ENCODE measurements at places on chromosomes 6 and 20.

DNA sequence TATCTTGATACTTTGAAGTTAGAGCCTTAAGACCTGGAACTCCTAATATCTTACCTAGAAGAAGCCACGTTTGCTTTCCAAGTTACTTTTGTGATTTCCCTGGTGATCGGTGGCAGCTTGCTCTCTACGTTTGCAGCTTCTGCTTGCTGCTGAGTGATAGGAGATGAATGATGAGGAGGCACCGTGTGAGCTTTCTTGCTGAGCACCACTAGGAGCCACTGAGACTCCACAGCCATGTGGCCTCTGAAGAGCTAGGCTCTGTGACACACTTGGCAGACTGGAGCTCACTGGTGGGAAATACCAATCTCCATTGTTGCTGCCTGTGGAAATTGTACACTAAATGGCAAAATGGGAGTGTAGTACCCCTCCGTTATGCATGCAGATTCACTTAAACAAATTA is 161.8 kb downstream of the IBTK start:
- no peak for DNase-seq

DNA sequence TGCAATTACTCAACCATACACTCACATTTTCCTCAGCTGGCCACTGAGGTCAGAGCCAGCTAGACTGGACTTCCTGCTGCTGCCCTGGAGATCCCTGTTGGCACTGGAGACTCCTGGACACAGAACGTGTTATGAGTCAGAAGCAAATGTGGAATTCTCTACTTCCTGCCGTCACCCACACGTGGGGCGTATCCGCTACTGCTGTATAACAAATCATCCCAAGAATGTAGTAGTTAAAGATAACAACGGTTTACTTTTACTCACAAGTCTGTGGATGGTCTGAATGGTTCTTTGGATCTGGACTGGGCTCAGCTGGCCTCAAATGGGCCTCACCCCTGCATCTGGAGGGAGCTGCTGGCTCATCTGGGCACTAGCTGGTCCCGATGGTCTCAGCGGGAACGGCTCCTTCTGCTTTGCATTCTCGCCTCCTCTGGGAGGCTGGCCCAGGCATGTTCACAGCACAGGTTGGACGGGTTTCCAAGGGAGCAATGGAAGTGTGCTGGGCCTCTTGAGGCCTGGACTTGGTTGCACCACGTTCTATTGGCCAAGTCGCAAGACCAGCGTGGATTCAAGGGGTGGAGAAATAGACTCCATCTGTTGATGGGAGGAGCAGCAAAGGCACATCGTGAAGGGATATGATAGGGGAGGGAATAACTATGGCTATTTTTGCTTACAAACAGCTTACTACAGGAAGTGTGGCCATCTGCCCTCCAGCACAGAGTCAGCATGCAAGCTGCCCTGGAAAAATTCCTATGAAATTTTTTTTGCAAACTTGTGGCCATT is 118.5 kb downstream of the SNX5 start:
- no peak for DNase-seq

DNA sequence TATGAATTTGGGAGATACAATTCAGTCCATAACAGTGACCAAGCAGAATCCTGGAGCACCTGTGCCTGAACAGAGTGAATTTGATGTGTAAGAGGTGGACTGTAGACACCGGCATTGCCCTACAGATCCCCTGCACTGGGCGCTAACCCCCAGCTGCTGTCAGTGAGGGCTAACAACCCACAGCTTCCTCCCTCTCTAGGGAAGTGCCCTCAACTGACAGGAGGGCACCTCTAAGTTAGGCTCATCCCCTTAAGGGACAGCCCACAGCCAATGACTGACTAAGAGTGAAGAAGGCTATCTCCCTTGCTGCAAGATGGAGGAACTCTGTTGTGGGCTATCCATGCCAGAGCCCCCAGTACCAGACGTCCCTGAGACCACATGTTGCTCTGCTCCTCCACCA is 15.3 kb upstream of the BPIFB1 start:
- no peak for DNase-seq

DNA sequence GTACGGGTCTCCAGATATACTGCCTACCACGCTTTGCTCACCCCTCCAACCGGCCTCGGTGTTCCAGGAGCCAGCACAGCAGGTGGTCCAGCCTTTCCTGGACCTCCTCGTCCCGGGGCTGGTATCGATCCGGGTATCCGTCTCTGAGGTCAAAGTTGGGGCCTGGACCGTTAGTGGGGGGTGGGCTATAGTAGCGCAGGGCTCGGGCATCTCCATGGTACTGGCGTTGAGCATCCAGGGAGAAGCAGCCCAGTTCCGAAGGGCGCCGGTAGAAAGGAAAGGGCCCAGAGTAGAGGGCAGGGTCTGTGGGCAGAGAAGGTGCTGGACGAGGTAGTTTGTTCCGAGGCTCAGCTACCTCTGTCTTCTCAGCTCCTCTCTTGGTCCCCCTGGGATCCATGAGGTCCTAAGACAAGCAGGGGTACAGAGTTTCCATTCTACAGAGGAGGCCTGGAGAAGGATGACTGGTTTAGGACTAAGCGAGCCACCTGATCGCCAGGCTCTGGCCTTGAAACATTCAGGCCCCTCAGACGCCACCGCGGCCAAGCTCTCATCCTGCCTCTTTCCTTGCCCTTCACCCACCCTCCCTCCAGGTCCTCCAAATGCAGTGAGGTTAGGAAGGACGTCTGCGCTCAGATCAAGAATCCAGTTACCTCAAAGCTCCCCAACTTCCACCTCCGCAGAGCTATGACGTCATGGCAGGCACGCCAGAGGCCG is 502 bp downstream of the DXO start:
- DNase-seq, result no peak

GRCh38 chr6:106396426-106397220 is 36.1 kb downstream of the CRYBG1 start:
- no peak for DNase-seq

DNA sequence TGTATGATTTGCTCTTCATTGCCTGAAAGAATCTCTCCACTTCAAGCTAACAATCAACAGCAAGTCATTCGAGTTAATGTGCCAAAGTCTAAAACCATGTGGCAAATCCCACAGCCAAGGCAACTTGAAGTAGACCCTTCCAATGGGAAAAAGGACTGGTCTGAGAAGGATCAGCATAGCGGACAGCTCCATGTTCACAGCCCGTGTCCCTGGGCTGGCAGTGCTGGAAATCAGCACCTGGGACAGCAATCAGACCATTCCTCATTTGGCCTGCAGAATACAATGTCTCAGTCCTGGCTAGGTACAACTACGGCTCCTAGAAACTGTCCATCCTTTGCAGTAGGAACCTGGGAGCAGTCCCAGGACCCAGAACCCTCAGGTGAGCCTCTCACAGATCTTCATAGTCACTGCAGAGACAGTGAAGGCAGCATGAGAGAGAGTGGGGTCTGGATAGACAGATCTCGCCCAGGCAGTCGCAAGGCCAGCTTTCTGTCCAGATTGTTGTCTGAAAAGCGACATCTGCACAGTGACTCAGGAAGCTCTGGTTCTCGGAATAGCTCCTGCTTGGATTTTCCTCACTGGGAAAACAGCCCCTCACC is 1.1 kb downstream of the GJA10 start:
- DNase-seq, result peak; percentile 77

DNA sequence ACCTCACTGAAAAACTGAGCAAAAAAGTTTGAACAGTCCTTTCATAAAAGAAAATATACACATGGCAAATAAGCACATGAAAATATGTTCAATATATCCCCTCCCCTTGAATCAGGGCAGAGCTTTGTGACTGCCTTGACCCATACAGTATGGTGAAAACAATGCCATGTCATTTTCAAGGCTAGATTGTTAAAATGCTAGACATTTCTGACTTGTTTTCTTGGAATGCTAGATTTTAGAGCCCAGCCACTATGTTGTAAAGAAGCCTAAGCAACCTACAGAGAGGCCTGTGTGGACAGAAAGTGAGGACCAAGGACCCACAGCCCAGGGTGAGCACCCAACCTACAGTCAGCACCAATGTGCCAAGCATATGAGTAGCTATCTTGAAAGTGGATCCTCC is 17.1 kb upstream of the ASF1A start:
- no peak for DNase-seq

DNA sequence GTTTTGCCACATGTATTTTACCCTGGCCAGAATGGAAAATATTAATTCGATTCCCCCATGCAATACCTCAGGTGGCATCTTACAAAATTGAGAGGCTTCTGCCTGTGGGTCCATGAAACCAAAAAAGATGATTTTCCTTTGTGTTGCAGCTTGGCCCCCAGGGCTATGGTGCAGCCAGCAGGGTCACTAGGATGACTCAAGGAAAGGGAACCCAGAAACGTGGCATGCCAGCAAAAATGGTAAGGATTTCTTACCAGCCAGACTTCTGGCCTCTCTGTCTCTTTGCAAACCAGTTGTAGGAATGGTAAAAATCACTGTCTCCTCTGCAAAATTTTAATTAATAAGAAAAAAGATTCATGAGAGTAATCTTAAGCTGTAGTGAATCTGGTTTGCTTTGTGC is 11.6 kb upstream of the TAAR9 start:
- no peak for DNase-seq

DNA sequence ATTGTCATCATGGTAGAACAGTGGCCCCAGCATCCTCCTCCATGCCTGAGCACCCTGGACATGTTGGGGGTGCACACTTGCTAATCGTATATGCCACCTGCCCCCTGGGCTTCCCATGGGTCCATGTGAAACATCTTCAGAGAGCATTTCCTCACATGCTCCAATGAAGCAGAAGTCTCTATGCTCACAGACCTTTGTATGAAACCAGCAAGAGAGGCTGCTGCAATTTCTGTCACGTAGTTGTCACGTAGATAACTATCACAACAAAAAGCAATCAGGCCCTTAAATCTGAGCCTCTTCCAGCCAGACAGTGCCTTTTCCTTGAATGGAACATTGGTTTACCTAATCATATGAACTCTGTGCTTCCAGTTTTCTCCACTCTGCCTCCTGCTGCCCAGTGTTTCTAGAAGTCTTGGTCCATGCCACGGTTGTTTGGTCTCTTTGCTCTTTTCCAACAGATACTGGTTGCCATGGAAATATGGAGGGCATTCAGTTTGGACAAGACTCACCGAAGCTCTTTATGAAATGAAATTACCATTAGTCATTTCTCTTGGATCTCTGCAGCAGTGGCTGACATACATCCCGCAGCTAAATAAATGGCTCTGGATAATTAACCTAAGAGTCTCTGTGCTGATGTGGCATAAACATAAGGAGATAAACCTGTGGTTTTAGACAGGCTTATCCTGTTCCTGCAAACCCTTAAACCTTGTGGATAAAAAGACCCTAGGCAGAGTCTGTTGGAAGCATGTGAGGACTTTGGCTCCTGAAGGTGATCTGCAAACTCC is 172.8 kb upstream of the SYNDIG1 start:
- DNase-seq, result no peak

- no peak for DNase-seq
Measured at GRCh38 chr6:10355115-10355702, 59.7 kb downstream of the TFAP2A start.

DNA sequence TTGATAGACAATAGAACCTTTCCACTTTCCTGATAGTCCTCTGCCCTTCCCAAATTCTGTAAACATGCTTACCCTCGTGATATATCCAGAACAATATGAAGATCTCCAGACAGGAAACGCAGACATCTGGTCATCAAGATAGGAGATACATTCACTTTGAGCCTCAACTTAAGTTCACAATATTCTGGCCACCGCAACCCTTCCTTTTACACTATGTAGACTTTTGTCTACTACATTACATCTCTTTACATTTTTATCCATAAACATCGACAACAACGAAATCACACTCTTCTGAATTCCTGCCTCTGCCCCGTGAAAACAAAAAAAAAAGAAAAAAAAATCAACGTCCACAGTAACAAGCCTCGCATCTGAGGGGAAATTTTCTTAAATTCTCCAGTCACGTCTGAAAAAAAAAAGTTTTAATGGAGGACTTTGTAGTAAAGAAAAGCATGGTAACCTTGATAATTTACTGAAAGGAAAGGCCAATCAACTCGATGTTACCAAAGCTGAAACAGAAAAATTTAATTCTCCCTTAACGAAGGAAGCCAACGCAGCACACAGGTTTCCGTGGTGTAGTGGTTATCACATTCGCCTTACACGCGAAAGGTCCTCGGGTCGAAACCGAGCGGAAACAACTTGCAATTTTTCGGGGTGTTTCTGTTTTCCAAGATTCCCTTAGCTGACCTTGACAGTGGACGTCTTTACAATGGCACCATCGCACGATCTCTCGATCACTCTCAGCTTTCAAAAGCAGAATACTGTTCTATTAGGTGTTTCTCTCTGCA is 21.8 kb downstream of the POM121L2 start:
- DNase-seq, result peak; percentile 43

DNA sequence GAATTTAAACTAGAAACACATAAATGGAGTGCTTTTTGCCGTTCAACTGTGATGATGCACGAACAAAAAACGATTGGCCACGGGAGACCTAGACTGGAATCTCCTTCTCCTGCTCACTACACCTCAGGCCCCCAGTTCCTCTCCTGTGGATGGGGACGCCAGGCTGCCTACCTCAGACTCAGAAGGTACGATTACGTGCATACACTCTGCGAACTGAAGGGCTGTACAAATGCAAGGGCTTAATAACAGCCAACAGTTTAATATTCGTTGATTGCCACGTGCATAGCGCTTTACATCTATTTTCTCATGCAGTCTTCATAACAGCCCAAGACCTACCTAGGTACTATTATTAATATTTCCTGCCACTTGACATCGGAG is 495 bp upstream of the ARMC2 start:
- DNase-seq, result no peak

DNA sequence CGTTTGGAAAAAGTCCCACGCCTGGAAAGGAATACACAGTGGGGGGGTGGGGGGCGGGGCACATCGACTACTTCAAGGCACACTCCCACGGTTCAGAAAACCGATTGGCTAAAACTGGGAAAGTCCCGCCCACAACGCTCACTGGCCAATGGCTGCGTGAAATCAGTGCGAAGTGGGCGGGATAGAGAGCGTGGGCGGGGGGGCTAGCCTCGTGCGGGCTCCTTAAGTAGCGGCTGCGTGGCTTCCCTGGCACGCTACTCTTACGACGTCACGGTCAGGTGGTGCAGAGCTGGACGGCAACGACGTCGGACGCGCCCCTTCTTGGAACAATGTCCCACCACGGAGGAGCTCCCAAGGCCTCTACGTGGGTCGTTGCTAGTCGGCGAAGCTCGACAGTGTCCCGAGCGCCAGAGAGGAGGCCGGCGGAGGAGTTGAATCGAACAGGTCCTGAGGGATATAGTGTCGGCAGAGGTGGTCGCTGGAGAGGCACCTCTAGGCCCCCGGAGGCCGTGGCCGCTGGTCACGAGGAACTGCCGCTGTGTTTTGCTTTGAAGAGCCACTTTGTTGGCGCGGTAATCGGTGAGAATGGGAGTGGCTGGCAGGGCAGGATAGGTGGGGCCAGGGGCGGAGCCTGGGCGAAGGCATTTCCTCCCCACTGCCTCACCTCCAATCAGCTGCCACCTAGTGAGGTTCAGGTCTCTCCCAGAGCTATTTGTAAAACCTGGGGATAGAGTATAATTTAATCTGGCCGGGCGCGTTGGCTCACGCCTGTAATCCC is at the start of gene DDX43:
Gene DDX43 (plus strand): TSS at position 252 of the 778 bp plus-strand sequence. CDS start 78 bp downstream, at position 330.
- no peak for DNase-seq

DNA sequence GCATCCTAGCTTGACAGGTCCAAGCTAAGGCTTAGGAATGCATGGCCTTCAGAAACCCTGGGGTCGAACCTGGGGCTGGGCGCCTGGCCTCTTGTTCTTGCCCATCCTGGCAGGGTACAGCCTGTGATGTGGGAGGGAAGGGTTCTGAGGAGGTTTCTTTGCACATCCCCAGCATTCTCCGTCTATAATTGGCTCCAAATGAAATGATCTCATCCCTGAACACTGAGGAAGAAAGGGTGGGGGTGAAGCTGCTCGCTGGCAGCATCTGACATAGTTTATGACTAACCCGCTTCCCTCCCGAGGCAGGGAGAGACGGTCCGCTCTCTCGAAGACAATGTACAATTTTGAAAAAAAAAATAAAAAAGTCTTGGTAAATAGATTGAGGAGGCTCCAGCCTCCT is 67.1 kb upstream of the ZNFX1 start:
- DNase-seq, result no peak

- DNase-seq, result no peak
Measured at GRCh38 chr6:169801396-169802160, 50.2 kb downstream of the ERMARD start.
